ENCODE measurements at places on chromosomes 3 and 15.

GRCh38 chr3:137460944-137461343 lies 303.2 kb upstream of the SOX14 start:
- DNase-seq, result no peak

- DNase-seq, result no peak
Observed at GRCh38 chr15:68598171-68599152, 19.7 kb downstream of the CORO2B start.

- no peak for DNase-seq
Observed at GRCh38 chr3:24420224-24420623, 74.4 kb downstream of the THRB start.

GRCh38 chr3:183779896-183780465 lies 45.4 kb downstream of the MAP6D1 start:
- no peak for DNase-seq
